Fibroblast of lung (primary cell): ENCODE measurements at places on chromosomes 12 and 14. TPM values are rescaled to one million over a fixed set of nuclear protein-coding genes. Genes with fewer than 3 reads are reported as not detected.

PPP1R36 gene
- 1.0 and 1.3 TPM in 2 replicates for total RNA-seq

APOF gene
- total RNA-seq, result not detected in 2 replicates

ZC2HC1C gene
- total RNA-seq, result 1.5 and 1.8 TPM in 2 replicates

NPAS3 gene
- total RNA-seq, result 0.26 and 0.50 TPM in 2 replicates

TAS2R19 gene
- 3.1 and 5.3 TPM in 2 replicates for total RNA-seq

PKP2 gene
- total RNA-seq, result under 0.01 TPM in 2 replicates

MGAT4C gene
- under 0.01 TPM in 1 of 2 replicates, not detected in the other for total RNA-seq

GPR84 gene
- total RNA-seq, result not detected in 2 replicates

LMNTD1 gene
- total RNA-seq, result not detected in 2 replicates

STAC3 gene
- total RNA-seq, result 0.26 and 0.33 TPM in 2 replicates

IL23A gene
- 0.17 TPM in 1 of 2 replicates, not detected in the other for total RNA-seq

ART4 gene
- not detected in 2 replicates for total RNA-seq

DNA sequence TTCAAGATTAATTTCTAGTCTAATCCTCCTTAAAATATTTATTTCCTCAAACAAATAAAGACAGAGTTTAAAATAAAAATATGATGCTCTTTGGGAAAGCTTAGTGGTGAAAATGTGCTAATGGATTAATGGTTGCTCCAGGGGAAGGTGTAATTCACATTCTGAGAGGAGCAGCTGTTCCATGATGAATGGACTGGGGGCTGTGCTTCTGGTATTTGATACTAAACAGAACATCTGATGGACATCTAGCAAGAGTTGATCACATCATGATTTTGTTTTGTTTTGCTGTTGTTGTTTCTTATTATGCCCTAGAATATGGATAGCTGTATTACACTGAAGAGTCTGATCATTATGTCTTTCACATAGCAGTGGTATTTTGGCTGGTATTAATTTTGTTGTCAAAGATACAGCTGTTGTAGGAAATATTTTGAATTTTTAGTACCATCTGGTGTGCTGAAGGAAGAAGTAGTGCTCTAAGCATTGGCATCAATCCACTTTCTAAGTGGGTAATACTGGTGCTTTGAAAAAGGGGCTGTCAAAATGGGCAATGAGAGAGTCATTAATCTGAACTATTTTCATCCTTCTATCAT is 296.4 kb downstream of the ADAMTS20 start:
- no peak for DNase-seq

- DNase-seq, result no peak
Observed at GRCh38 chr12:3259973-3260372, 182.8 kb downstream of the TSPAN9 start.

- no peak for DNase-seq
Observed at GRCh38 chr12:113003636-113004035, 25.3 kb downstream of the OAS2 start.

- no peak for DNase-seq
Observed at GRCh38 chr14:103169954-103170353, 46.7 kb downstream of the TNFAIP2 start.

DNA sequence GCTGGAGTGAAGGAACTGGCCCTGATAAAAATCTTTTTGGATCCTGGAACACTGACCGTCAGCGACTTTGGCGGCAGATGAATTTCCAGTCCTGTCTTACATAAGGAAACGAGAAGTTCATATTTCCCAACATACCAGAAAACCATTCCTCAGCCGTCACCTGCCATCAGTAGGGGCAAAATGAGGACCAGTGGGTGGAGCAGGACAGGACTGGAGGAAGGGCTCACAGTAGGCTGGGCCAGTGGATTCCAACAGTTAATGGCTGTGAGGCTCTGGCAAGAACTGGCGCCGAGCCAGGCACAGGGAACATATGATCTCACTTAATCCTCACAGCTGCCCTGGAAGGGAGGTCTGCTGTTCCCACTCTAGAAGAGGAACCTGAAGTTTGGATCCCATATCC is 67.2 kb upstream of the FAM181A start:
- no peak for DNase-seq

DNA sequence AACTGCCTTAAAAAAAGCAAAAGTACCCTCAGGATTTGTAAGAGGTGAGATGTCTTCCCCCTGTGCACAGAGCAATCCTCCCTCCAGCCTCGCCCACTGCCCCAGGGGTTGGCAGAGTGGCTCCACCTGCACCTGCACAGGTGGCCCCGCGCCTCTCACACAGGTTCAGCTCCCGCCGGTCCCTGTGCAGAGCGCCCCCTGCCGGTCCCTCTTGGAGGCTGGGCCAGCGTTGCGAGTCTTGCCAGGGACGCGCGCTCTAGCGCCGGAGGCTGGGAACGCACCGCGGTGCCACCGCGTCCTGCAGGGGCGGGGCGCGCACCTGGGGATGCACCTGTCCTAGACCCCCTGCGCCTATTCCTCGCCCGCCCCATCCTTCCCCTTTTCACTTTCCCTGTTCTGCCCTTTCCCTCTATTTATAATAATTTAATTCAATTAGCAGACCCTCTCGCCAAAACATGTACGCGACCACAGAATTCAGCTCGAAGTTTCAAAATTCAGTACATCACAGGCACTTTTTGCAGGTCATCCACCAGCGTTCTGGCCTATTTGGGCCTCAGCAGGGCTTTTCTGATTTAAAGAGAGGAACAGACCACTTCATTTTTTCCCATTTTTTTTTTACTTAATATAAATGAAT is 618.6 kb downstream of the AACS start:
- no peak for DNase-seq

- no peak for DNase-seq
Observed at GRCh38 chr12:5268424-5269210, 163.3 kb upstream of the NTF3 start.

DNA sequence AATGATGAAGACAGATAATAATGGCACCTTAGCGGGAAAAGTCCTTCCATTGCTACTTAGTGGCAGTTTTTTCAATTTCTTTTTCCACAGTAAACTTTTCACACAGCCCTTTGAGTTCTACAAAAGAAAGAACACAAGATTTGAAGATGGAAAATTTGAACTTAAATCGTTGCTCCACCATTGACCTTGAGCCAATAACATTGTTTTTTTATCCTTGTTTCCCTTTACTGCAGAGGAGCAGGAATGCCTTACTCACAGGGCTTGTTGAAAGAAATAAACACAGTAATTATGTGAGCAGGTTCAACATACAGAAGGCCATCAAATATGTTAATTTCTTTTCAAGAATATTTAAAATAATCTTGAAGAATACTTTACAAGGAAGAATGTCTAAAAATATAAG is 181.5 kb upstream of the KRR1 start:
- peak; percentile 46 for DNase-seq

GRCh38 chr12:62248873-62249272 is 11.3 kb upstream of the USP15 start:
- DNase-seq, result peak; percentile 49

GRCh38 chr14:60665177-60665550 is 15.9 kb upstream of the SIX1 start:
- no peak for DNase-seq

DNA sequence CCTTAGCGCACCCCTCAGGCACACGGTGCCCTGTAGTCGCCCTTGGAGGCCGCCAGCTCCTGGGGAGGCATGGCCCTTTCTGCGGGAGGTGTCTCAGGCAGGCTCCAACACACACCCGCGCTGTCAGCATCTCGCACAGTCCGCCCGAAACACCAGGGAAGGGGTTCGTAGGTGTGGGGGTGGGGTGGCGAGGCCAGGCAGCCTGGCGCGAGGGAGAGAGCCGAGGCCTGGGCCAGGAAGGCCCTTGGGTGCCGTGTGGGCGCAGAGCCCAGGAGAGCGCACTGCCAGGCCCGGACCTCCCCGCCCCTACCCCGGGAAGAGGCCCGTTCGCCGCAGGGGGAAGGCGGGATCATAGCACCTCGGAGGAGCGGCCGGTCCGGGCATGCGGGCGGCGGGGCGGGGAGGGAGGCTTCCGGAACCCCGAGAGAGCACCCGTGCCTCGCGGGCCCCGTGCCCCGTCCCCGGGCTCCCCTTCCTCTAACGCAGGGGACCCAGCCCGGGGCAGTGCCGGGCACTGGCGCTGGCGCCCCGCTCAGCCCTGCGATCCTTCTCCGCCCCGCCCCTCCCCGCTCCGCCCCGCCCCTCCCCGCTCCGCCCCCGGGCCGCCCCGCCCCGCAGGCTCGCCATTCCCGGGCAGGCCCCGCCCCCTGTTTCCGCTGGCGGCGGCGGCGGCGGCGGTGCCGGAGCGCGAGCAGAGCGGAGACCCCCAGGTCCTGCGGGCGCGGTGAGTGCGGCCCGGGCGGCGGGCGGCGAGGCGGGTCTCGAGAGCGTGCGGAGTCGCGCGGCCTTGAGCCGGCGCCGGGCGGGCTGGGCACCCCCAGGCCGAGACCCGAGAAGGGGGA is at the start of gene TSPAN9:
Gene TSPAN9, plus strand, starts transcription at position 650 of the 842 bp plus-strand sequence. CDS start 123,815 bp downstream, outside the sequence.
- DNase-seq, result peak; percentile 75

DNA sequence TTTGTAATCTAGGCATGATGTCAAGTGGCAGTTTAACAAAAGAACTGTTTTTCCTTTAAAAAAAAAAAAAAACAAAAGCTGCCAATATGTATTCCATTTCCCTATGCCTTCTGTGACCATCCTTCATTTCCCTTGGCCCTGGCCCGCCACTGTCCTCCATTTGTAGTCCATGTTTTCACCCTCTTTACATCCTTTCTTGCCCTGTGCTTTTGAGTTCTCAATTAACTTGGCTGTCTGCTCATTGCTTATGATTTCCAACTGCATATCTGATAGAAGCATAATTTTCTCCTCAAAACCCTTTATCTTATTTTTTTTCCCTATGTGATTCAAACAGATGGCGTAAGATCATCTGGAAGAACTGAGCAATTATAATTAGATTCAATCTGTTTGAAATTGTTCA is 297.5 kb downstream of the NAV3 start:
- no peak for DNase-seq

- DNase-seq, result no peak
Observed at GRCh38 chr12:128843538-128843937, 9.7 kb upstream of the GLT1D1 start.

GRCh38 chr12:14873440-14874185 is 12.0 kb downstream of the MGP start:
- DNase-seq, result no peak

GRCh38 chr14:51595881-51596455 is 55.7 kb upstream of the FRMD6 start:
- peak; percentile 49 for DNase-seq

- DNase-seq, result no peak
Observed at GRCh38 chr12:90076851-90077319, 368.2 kb upstream of the ATP2B1 start.

- DNase-seq, result no peak
Observed at GRCh38 chr12:105882404-105882803, 256.4 kb downstream of the NUAK1 start.

- DNase-seq, result peak; percentile 98
Observed at GRCh38 chr12:3168223-3169221, 91.3 kb downstream of the TSPAN9 start.

GRCh38 chr12:56661560-56661959 is 15.8 kb upstream of the ATP5F1B start:
- DNase-seq, result no peak

DNA sequence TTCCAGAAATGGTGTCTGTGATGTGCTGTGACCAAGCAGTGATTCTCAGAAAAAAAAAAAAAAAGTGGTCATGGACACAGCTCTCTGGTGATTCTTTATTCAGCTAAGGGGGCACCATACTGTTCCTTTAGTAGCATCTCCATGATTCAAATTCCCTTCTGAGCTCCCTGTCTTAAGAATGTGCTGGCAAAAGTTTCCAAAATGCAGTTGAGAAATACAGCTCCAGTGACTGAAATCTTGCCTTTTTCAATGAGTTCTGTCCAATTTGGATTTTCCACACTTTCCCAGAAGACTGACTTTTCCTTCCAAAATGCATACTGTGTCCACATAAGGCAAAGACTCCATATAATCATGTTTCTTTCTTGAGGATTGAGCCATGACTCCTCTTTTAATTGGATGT is 24.3 kb upstream of the CPM start:
- no peak for DNase-seq

GRCh38 chr12:25500651-25501050 is 52.4 kb downstream of the LMNTD1 start:
- no peak for DNase-seq

DNA sequence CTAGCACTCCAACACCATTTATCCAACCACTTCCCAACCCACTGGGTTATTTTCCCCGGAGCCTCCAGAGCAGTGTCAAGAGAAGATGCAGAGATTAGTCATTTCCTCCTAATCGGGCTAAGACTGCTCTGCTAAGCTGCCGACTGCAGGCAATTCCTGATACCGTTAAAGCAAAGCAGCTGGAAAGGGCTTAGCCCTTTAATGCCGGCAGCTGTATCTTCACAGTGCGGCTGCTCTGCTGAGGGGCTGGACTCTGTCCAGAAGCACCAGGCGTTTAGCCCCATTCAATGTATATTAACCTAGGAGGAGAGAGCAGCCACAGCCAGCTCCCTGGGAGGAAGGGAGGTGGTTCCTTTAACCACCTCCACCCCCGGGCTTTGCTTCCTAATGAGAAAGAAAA is 11.1 kb downstream of the AQP6 start:
- DNase-seq, result peak; percentile 87

GRCh38 chr14:100441271-100441947 is 118.3 kb downstream of the SLC25A47 start:
- no peak for DNase-seq

- peak; percentile 18 for DNase-seq
Observed at GRCh38 chr12:93080994-93081809, 152.1 kb upstream of the EEA1 start.

DNA sequence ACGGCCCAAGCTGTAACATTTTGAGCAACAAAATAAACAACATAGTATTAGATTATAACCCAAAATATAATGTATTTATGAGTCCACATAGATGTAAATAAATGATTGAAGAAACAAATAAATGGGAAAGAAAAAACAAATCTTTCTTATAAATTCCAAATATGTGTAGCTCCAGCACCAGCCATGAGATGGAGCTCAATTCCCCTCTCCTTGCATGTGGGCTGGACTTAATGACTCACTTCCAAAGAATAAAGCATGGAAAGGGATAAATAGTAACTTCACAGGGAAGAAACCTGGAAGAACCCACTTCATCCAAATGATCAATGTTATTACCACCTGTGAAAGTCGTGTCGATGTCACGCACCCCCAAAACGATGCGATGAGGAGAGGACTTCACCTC is 158.8 kb downstream of the RPAP3 start:
- DNase-seq, result peak; percentile 49

DNA sequence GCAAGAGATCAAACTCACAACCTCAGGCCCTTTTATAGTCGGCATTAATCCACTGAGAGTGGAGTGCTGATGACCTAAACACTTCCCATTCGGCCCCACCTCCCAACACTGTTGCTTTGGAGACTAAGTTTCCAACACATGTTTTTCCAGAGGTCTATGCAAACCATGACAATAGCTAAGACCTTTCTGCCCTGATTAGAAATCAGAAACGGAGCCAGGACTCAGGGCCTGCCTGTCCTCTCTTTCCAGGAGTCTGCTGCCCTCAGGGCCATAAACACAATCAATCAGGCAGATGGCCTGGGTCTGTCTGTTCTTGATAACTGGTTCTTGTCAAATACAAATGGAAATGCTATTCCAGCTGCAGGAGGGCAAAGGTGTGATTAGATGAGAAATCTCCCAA is 97.2 kb upstream of the PSMC1 start:
- DNase-seq, result no peak

- no peak for DNase-seq
Observed at GRCh38 chr12:69490920-69491643, 20.9 kb downstream of the FRS2 start.

GRCh38 chr12:71360013-71360412 is 79.6 kb upstream of the LGR5 start:
- DNase-seq, result no peak

GRCh38 chr14:89270439-89271227 is 146.4 kb downstream of the FOXN3 start:
- DNase-seq, result no peak
